ENCODE measurements at places on chromosomes 13 and 19. TPM values are rescaled to one million over a fixed set of nuclear protein-coding genes. Genes with fewer than 3 reads are reported as not detected.

DNA sequence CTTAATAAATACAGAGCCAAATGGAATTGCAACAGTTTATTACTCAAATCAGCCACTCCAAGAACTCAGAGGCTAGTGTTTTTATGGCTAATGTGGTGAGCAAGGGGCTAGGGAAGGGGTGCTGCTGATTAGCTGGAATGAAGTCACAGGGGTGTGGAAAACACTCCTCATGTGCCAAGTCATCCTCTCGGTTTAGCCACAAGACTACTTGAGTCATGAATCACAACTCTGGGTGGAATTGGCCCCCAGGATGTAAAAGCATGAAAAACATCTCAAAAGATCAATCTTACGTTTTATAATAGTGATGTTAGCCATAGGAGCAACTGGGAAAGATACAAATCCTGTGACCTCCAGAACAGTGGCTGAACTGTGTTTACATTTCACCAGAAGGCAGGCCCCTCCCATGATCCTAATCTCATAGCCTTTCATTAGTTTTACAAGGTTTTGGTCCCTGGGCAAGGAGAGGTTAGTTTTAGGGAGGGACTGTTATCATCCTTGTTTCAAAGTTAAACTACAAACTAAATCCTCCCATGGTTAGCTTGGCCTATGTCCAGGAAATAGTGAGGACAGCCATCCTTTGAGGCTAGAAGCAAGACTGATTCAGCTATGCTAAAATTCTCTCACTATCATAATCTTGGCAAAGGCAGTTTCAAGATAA, 2020.1 kb upstream of the PCDH20 start:
- DNase-seq = no peak

- no peak for DNase-seq
Measured at GRCh38 chr13:75554981-75555380, 5.4 kb downstream of the UCHL3 start.

DNA sequence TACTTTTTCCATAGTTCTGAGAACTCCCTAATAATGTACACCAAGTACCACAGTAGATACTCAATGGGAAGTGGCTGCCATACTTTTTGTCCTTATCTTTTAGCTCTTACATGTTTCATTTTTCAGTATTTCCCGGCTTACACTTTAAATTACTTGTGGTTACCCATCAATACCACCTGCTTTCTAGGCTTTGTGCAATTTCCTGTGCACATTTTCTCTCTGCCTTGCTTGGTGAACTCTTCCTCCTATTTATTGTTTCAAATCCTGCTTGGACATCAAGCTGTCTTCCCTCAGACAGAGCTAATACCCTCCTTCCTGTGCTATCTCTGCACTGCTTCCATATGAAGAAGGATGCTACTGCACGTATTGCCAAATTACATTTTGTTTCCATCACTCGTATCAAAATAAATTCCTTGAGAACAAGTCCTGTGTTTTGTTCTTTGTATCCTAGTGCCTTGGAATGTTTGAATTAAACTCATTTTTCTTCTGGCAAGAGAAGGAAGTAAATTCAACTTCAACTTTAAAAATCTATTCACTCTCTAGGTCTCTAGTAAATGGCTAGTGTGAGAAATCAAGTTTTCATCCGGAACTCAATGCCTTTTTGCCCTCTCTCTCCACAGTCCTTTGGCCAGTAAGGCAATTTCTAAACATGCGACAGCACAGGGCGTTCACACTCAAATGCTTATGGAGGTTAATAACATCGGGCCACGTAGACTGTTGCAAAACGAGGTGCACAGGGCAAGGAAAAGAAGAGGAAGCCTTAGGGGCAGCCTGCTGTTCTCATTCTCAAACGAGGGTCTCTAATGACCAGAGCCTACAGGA, 5.6 kb downstream of the ZAR1L start:
- DNase-seq = no peak

GRCh38 chr19:2517881-2518601, 42.1 kb downstream of the GADD45B start:
- no peak for DNase-seq

DNA sequence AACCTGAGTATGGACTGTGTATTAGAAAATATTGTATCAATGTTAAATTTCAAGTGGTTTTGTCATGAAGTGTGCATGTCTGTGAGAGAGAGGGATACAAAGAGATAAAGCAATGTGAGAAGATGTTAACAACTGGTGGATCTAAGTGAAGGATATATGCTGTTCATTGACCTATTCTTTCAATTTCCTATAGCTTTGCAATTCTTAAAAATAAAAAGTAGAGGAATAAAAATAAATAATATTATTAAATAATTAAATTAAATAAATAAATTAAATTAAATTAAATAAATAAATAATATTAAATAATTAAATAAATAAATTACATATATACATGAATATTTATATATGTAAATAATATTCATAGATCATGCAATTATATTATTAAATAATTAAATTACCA, 131.2 kb upstream of the DACH1 start:
- no peak for DNase-seq

WASF3 gene
- not detected for total RNA-seq

DNA sequence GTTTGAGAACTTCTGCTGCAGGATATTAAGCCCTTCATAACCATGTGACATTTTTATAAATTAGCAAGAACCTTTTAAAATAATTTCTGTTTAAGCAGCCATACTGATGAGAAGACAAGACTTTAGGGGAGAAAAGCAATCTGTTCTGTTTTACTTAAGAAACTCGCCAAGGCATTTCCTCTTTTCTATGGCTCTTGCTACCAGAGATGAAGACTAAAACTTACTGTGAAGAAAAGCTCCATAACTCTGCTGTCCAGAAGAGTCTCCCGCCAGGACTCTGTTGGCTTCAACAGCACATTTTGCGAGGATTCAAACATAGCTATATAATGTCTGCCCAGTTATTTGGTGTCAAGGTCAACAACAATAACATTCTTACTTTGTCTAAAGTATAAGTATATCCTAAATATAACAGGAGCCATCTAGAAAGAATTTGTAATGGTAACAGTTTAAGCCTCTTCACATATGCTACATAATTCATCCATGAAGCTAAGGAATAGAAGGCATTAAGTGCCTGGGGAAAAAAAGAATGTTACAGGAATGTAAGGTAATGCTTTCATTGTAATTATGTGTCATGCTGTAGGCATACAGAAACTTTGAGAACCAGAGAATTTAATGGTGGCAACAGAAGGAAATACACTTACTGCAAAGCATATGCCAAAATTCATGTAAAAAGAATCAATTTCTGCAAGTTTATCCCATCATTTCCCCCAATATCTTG, 53.2 kb upstream of the EEF1AKMT1 start:
- DNase-seq = no peak
